ENCODE measurements at places on chromosomes 6 and 20. TPM values are rescaled to one million over a fixed set of nuclear protein-coding genes. Genes with fewer than 3 reads are reported as not detected.

SIRPG gene
- not detected for total RNA-seq

DNA sequence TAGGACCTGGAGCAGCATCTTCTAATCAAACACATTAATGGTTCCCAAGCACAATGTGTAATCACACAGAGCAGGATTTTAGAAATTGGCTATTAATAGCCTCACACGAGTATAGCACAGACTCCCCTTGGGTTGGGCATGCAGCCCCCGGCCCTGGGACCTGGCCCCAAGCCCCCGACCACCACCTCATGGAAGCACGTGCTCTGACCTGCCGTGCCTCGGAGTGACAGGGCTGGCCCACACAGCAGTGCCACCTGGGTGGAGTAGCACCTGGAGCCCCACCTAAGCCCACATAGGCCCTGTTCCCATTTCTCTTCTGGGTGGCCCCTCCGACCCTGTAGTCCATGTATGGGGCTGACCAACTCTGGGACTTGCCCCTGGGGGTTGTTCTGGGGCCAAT lies 171.8 kb downstream of the TTLL2 start:
- no peak for DNase-seq
- H3K4me3 ChIP-seq: no peak overlapping the region
- H3K4me1 ChIP-seq: peaks cover 24% of the 10 kb centered on the region
- H3K36me3 ChIP-seq: no peaks in the 10 kb centered on the region

GRCh38 chr6:110250838-110251237 lies 70.6 kb downstream of the CDC40 start:
- no peak overlapping the region for H3K4me3 ChIP-seq
- no peak overlapping the region for H3K27ac ChIP-seq
- H3K27me3 ChIP-seq: no peaks in the 10 kb centered on the region
- peaks cover 4% of the 10 kb centered on the region for H3K4me1 ChIP-seq
- no peaks in the 10 kb centered on the region for H3K36me3 ChIP-seq

DNA sequence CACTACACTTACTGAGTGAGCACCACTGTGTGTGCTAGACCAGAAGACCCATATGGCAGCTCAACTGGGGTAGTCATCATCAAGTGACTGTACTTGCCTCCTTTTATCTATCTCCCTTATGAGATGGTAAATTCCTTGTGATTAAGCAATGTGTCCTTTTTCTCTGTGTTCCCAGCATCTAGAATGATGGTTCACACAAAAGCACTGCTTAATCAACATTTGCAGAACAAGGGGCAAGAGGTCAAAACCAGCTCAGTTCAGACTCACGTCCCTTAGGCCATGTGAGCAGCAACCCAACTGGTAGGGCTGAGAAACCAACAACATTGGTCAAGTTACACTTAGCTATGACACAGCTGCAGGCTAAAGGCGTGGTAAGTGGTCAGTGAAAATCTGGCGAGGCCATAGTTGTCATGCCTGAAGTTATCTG lies 10.0 kb downstream of the TRAM2 start:
- peaks cover 31% of the 10 kb centered on the region for H3K4me1 ChIP-seq
- peak overlapping the region; percentile 7 for H3K27ac ChIP-seq

- no peak overlapping the region for H3K27ac ChIP-seq
- no peaks in the 10 kb centered on the region for H3K4me1 ChIP-seq
- peaks cover 66% of the 10 kb centered on the region for H3K27me3 ChIP-seq
- no peaks in the 10 kb centered on the region for H3K36me3 ChIP-seq
- no peak for DNase-seq
These were observed 54.4 kb downstream of the PRR18 start for GRCh38 chr6:166253778-166254204.

DNA sequence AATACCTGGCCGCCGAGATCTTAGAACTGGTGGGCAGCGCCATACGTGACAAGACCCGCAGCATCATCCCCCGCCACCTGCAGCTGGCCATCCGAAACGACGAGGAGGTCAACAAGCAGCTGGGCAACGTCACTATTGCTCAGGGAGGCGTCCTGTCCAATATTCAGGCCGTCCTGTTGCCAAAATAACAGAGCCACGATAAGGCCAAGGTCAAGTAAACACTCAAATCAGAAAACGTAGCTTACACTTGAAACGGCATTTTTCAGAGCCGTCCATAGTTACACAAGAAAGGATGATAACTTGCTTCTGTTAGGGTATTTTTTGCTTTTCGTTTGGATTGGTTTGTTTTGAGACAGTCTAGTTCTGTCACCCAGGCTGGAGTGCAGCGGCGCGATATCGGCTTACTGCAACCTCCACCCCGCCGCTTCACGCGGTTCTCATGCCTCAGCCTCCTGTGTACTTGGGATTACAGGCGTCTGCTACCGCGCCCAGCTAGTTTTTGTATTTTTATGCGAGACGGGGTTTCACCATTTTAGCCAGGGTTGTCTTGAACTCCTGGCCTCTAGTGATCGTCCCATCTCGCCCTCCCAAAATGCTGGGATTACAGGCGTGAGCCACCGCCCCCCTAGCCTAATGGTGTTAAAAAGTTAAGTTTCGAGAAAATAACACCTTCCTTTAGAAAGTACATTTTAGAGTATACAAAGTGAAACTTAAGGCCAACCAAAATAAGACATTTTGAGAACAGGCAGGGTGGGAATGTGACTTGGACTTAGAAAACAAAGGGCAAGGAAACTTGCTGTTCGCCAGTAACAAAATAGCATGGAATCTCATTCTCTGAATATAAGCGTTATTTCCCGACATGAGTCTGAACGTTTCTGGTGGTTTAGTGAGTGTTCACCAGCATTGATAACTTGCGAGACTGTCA lies 42.8 kb upstream of the HFE start:
- no peak overlapping the region for H3K27ac ChIP-seq
- H3K4me3 ChIP-seq: no peak overlapping the region
- DNase-seq: no peak
- H3K27me3 ChIP-seq: no peaks in the 10 kb centered on the region

DNA sequence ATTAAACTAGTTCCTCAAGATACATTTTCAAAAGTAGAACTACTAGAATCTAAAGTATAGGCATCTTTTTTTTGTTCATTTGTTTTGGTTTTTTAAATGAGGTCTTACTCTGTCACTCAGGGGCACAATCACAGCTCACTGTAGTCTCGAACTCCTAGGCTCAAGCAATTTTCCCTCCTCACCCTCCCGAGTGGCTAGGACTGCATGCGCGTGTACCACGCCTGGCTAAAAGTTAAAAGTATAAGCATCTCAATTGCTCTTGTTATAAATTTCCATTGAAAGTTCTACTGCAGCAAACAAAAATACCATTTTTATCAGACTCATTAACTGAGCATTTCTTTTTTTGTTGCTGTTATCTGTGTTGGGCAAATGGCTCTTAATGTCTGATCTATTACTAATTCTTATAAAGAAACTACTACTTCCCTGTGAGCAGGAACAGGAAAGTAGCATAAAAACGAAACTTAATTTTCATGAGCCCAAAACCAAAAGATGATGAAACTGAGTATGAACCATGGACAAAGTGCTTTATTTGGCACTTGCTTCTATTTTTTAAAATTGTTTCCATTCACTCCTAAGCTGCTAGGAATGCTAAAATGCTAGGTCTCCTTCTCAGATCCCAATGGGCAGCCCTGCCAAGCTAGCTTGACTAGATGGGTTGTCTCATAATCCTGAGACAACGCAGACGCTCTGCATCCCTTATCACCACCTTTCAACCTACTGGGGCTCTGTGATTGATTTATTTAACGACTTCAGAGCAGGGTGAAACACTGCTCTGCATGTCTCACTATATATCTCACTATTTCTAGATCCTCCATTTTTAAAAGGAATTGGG lies 36.9 kb downstream of the TRPC4AP start:
- peaks cover 7% of the 10 kb centered on the region for H3K4me1 ChIP-seq
- H3K27me3 ChIP-seq: no peaks in the 10 kb centered on the region
- peak overlapping the region; percentile 35 for H3K27ac ChIP-seq
- no peak for DNase-seq
- H3K4me3 ChIP-seq: no peak overlapping the region

DNA sequence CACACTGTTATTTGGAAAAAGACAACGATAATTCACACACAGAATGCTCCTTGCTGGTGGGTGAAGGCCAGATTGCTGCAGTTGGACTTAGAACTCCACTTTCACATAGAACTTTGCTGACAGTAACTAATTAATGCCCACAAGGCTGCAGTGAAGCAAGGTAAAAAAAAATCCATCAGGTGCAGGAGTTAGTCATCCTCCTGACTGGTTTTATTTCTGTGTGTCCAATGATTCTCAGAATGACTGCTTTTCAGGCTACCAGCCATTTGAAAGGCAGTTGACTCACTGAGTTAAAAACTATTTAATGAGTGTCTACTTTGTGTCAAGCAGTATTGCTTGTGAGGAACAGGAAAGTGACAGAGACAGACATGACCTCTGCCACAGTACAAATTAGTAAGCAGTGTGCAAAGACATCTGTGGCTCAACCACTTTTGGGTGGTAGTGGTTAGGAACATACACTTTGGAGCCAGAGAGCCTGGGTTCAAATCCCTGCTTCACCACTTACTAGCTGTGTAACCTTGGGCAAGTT lies 41.9 kb downstream of the ELOVL5 start:
- H3K4me1 ChIP-seq: peaks cover 29% of the 10 kb centered on the region
- H3K4me3 ChIP-seq: no peak overlapping the region
- no peaks in the 10 kb centered on the region for H3K27me3 ChIP-seq
- H3K36me3 ChIP-seq: peaks cover 27% of the 10 kb centered on the region
- no peak for DNase-seq

DNA sequence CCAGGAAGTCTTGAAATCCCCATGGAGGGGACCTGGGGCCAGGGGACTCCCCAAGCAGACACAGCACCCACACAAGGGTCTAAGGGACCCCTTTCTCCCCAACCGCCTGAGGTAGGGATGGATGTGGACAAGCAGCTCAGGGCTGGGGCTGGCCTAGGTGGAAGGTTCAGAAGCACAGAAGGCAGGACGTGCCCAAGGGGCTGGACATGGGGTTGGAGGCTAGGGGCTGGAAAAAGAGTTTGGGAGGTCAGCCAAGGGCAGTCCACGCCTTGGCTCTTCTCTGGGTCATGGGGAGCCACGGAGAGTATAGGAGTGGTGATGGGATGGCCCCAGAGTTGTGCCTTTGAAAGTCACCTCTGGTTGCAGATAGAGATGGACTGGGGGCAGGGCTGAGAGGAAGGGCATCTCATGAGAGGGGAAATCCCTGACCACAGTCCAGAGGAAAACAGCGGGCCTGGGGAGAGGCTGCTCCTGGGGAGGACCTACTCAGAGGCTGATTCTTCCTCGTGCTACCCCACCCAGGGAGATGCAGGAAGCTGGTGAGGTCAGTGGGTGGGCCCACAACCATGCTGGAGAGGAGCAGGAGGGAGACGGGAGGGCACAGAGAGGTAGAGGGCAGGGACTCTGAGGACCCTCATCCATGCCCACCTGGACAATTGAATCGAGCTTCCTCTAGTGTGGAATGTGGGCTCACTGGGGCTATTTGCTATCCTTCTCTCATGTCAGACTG lies 2.5 kb upstream of the HSPA12B start:
- peaks cover 42% of the 10 kb centered on the region for H3K27me3 ChIP-seq
- no peak overlapping the region for H3K27ac ChIP-seq
- peaks cover 24% of the 10 kb centered on the region for H3K4me1 ChIP-seq
- no peak for DNase-seq
- no peaks in the 10 kb centered on the region for H3K36me3 ChIP-seq
- no peak overlapping the region for H3K4me3 ChIP-seq

DNA sequence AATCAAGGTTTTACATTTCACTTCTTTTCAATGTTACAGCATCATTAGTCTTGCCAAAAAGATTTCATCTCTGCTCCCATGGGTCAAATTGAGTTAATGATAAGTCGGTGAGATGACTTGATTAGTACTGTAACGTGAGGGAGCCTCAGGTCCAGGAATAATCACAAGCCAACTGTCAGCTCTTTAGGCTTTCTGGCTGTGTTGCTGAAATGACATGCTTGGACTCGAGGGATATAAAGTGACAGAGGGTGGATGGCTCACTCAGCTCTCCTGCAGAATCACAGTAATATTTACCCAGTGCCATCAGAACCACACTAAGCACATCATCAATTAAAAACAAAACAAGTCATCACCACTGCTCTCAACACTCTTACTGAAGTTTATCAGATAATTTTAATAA lies 196.2 kb upstream of the THEMIS start:
- no peaks in the 10 kb centered on the region for H3K27me3 ChIP-seq
- H3K27ac ChIP-seq: no peak overlapping the region
- no peak overlapping the region for H3K4me3 ChIP-seq
- peaks cover 6% of the 10 kb centered on the region for H3K4me1 ChIP-seq
- H3K36me3 ChIP-seq: no peaks in the 10 kb centered on the region

TNF gene
- total RNA-seq: not detected

DNA sequence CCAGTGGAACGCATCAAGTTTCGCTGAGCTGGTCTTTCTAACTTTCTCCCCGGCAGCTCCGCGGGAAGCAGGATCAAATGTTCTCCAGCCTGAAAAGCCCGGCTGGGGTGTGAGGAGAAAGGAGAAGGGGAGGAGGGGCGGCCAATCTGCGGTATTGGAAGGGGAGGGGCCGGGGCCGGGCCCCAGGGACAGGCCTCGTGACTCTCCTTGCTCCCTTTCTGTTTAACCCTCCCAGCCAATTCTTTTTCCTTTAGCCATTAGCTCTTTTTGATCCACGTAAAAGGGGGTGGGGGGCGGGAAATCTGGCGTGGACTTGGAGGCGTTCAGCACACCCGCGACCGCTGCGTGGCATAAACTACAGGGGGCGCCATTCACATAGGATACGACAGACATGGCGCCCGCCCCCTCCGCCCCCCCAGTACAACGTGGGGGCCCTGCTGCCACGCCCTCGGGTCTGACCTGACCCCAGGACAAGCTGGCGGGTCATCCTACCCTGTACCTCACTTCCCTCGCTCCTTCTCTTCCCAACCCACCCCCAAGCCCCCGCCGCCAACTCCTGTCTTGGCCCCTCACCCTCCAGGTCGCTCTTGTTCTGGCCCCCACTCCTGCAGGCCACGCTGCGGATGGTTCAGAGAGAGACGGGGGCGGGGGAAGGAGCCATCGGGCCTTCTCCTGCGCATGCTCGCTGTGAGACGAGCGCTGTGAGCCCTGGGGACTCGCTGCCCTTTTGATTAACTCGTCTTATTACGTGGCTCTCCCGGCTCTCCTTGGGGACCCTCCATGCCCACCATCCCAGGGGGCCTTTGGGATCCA lies 7.8 kb upstream of the MDGA1 start:
- H3K4me1 ChIP-seq: peaks cover 31% of the 10 kb centered on the region
- peak overlapping the region; percentile 86 for H3K4me3 ChIP-seq
- peaks cover 15% of the 10 kb centered on the region for H3K27me3 ChIP-seq
- no peaks in the 10 kb centered on the region for H3K36me3 ChIP-seq

FAM162B gene
- 1.8 TPM for total RNA-seq

DNA sequence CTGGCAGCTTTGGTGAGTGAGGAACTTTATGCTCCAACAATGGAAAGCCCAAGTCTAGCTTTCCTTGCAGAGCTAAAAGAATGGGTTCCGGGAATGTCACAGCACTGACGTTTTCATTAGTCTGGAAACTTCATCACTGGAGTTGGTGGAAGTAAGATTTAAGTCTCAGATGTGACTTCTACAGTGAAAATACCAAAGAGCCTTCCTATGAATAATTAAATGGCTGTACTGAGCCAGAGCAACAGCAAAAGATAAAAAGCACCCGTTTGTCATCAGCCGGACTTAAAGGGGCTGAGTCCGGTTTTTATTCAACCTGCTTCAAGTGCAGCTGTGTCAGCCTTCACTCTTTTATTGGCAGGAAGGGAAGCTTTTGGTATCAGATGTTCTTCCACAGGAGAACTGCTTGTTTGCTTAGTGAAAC lies 46.5 kb upstream of the SHLD1 start:
- H3K4me1 ChIP-seq: no peaks in the 10 kb centered on the region
- no peak overlapping the region for H3K4me3 ChIP-seq

- no peak for DNase-seq
- H3K4me1 ChIP-seq: no peaks in the 10 kb centered on the region
- H3K27me3 ChIP-seq: peaks cover 3% of the 10 kb centered on the region
- H3K4me3 ChIP-seq: no peak overlapping the region
- no peak overlapping the region for H3K27ac ChIP-seq
These were observed 189.5 kb downstream of the GMDS start for GRCh38 chr6:2055911-2056310.

Measured in type B pancreatic cell (in vitro differentiated cells).